ENCODE measurements at places on chromosomes 3 and 15.
A peak's percentile ranks its signal among the peaks of the same experiment; 100 is the strongest.

DNA sequence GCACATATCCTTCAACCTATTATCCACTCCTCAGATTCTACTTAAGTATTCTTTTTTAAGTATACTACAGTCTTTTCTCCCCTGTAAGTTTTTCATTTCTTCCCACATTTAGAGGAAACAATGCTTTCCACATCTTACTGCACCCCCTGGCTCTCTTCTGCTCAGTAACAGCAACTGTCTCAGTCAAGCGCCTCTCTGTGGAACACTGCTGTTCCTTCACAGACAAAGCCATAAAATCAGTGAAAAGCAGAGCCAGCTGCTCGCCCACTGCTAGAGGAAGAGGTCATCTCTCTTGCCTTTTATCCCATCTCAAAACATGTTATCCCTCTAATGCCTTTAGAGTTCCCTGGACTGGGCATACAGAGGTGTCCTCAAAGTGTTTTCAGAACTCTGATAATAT lies 24.8 kb downstream of the SERP1 start:
- no peak for DNase-seq

- DNase-seq, result no peak
These were observed 470.7 kb upstream of the CBLB start for GRCh38 chr3:106339551-106339950.

GRCh38 chr15:40070166-40070557 lies 31.2 kb upstream of the SRP14 start:
- DNase-seq, result no peak

- no peak for DNase-seq
These were observed 7.3 kb downstream of the MCTP2 start for GRCh38 chr15:94238539-94239118.

DNA sequence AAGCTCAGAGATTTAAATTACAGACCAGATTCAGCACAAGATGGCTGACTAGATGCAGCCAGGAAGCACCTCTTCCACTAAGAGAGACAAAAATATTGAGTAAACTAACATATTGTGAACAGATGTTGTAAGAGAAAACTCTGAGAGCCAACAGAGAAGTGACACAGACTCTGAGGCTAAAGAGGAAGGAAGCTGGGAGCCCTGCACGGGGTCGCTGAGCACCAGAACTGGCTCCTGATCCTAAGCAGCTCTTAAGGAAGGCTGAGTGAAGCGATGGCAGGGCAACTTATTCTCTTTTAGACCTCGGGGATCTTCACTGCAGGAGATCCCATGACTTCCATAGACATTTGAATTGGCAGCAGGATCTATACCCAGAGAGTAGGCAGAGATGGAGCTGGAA lies 578.0 kb upstream of the GRM7 start:
- DNase-seq, result no peak

GRCh38 chr15:56729561-56729960 lies 3.7 kb downstream of the ZNF280D start:
- no peak for DNase-seq

GRCh38 chr3:25040748-25041147 lies 387.3 kb upstream of the RARB start:
- no peak for DNase-seq

- DNase-seq, result no peak
These were observed 27.1 kb downstream of the ITPR1 start for GRCh38 chr3:4520033-4520816.

- DNase-seq, result no peak
These were observed 25.5 kb upstream of the B3GNT5 start for GRCh38 chr3:183227586-183227985.

GRCh38 chr3:66675366-66675765 lies 174.5 kb upstream of the LRIG1 start:
- DNase-seq, result no peak

- no peak for DNase-seq
These were observed 15.6 kb upstream of the ARPP19 start for GRCh38 chr15:52584414-52584813.

- no peak for DNase-seq
These were observed 51.8 kb upstream of the TPRG1 start for GRCh38 chr3:189119950-189120349.

DNA sequence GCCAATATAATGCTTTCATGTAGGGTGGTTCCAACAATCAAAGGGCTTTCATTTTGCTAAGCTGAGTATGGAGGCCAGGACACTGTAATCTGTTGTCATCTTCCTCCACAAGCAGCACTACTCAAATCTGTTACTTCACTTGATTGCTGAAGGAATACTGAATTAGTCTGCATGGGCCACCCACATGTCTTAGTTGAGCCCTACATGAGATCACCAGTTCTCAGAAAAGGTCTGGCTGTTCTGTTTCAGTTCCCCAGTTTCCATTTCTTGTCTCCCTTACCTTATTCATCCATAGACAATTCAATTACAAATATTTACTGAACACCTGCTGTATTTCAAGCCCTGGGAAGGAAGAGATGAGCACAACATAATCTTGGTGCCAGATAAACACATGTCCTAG lies 119.2 kb downstream of the FHIT start:
- DNase-seq, result no peak

GRCh38 chr3:18424729-18425640 lies at the start of gene SATB1:
Gene SATB1 (minus strand): TSS chr3:18425339. CDS start chr3:18420967, 4,372 bp downstream.
- peak; percentile 47 for DNase-seq

GRCh38 chr15:90035840-90036230 lies 34.7 kb downstream of the ZNF710 start:
- DNase-seq, result no peak

GRCh38 chr3:57956119-57956832 lies 51.9 kb upstream of the FLNB start:
- no peak for DNase-seq

DNA sequence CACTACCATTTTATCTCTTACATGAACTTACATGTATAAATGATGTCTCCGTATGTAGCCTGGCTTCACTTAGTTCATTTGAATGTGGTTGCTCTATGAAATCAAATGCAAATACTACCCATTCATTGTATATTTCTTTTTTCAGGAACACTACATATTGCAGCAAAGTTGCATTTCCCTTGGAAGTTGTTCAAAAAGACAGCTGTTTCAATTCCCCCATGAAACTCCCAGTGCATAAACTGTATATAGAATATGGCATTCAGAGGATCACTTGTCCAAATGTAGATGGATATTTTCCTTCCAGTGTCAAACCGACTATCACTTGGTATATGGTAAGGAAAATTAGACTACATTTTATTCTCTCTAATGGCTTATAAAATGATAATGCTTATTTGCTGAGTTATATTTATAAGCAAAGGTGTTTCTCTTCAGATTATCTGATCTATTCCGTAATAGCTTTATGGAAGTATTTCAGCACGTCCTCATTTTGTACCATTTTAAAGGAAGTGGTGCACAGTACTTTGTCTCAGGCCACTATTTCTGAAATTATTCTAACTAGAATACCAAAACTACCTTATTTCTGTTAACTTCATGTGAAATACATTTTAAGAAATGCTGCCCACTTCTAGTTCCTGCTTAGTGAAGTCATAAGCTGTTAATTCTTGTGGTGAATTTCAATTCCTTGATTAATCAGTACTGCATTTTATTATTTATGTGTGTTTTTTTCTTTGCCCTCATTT lies 95.1 kb downstream of the IL1RAP start:
- no peak for DNase-seq

GRCh38 chr3:43031485-43031884 lies 52.4 kb downstream of the GASK1A start:
- no peak for DNase-seq

GRCh38 chr3:10601151-10601856 lies 95.9 kb upstream of the ATP2B2 start:
- no peak for DNase-seq

DNA sequence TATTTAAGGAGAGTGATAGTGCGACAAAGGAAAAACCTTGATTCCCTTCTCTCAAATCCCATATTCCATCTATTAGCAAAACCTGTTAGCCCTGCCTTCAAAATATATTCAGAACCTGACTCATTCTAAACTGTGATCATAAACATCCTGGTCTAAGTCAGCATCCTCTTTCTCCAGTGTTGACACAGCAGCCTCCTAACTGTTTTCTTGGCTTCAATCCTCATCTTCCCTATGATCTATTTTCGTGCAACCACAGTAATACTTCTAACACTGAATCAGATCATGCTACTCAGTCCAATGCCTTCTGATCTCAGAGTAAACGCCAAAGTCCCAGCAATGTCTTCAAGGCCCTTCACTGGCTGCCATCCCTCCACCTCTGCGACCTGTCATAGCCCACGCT lies 785.1 kb downstream of the EDEM1 start:
- no peak for DNase-seq

All from stimulated activated CD4-positive, alpha-beta T cell treated with anti-CD3 and anti-CD28 coated beads, Interleukin-2, amount 100 ng/mL, for 48 hours (primary cell).